ENCODE measurements at places on chromosomes 1 and 21.

DNA sequence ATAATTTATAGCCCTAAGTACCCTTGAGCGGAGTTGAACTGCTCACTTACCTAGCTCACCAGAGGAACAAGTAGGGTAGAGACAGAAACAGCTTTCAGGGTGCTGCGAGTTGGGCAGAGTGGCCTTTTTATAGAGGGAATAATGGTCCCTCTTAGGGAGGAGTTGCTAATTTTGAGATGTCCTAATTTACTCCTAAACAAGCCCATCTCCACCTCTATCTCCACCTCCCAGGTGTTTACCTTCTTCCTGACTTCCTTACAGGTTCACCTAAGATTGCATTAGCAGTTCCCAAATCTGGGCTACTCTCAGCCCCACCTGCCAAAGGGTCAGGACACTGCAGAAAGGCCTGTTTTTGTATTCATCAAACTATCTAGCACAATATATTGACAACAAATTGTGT is at the start of gene HRNR:
Gene HRNR (minus strand): TSS at position 101 of the 400 bp plus-strand sequence. CDS start 940 bp downstream, outside the sequence.
- no peak for DNase-seq

DNA sequence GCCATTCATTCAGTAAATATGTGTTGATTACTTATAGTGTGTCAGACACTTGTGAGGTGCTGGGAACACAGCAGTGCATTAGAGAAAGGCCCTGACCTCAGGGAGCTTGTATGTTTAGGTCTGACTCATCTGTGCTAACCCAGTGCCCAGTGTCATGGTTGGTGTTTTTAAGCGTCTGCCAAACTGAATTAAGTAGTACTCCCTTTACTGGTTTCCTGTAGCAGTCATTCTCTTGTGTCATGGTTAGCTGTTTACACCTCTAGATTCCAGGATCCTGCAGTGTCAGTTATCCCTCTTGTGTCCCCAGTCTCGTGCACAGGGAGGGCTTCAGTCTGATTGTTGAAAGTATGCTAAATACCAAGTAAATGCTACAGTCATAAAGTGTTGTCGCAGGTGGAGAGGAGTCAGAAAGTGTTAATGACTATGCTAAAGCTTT is 14.2 kb downstream of the UCK2 start:
- no peak for DNase-seq

DNA sequence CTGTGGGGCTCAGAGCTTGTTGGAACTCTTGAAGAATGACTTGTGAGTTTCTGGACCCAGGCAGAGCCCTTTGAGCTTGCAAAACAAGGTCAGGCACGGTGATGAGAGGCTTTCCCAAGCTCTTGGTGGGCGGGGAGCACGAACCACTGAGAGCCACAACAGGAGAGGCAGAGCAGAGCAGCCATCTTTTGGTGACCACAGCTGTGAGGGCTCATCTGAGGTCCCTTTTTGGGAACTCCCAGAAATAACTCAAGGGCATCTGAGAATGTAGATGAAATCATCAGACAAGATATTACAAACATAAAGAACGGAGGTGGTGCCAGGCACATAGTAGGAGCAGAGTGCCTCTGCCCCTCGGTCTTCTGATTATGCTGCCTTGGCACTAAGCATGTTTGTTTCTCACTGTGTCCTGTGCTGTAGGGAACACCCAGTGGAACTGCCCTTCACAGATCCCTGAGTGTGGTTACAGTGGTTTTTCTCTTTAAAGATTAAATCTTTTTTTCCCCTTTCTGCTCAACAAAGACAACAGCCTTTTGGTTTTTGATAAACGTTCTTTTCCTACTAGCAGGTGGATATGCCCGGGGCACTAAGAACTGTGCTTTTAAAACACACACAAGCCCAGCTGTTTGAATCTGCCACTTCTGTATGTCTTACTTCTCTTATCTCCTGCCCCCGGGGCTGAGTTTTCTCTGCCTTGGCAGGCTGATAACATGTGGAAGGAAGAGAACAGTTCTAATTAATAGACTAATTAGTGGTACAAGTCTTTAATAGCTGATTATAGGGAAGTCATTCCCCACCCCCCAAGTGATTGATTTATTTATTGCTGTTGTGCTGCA is 37.7 kb downstream of the CD34 start:
- no peak for DNase-seq

- no peak for DNase-seq
Observed at GRCh38 chr21:17536381-17536780, 23.5 kb downstream of the CXADR start.

DNA sequence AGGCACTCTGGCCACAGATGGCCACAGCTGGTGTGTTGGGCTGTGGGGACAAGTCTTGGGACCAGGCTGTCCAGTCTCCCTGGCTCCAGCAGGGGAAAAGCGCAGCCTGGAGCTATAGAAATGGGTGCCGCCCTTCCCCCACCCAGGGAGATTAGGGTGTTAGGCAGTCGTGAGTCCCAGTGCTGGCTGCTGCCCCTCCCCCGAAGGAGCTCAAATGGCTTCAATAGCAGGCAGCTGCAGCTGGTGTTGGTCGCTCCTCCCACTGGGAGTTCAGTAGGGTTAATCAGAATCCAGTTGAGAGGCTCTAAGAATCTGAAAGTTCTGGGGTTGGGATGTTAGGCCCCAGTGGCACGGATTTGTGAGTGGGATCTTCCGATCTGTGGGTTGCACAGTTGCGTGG is 595.6 kb upstream of the PKN2 start:
- peak; percentile 2 for DNase-seq

DNA sequence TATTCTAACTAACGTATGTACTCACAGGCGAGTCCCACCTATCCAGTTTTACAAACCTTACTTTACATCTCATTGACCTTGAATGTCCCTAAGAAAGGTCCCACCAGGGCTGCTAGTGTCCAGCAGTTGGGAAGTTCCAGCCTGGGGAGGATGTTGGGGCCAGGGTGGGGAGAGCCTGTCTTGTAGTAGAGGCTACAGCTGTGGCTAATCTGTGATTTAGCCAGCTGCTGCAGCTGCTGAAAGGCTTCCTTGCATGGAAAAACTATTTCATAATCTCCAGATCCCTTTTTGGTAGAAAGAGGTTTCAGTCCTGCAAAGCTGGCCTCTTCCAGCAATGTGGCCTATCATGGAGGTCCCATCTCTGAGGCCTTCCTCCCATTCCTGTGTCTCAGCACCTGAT is 23.1 kb downstream of the TNN start:
- no peak for DNase-seq

GRCh38 chr1:199857108-199857507 is 170.4 kb upstream of the NR5A2 start:
- no peak for DNase-seq

DNA sequence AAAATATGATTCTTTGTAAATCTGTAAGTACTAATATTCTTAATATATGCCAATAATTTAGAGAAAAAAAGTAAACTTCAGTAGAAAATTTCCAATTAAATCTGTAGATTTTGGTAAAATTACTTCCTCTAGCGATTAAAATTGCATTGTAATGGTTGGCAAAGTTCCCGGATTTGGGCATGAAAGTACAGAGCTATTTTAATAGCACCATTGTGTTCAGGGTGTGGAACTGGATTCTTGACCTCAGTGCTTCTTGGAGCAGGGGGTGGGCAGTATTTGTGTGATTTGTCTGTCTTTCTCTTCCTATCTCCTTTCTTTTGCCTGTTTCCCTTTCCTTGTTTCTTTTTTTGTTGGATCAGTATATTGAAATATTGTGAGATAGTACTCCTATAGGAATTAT is 72.1 kb downstream of the DNM3 start:
- DNase-seq, result no peak

GRCh38 chr21:26719750-26720149 is 125.5 kb downstream of the ADAMTS1 start:
- DNase-seq, result no peak

DNA sequence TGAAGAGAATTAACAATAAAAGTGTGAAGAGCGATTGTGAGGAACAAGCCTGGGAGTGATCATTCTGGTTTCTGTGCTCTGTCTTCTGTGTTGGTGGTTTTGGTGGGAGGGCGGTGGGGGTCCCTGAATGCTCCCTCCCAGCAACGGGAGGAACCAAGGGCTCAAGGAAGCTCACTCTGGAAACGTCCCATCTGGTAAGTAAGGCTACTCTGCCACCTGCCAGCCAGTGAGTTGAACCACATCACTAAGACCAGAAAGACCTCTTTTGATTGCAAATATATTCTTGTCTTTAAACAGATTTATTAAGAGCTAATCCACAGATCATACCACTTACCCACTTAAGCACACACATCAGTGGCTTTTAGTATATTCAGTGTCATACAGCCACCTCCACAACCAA is 125.0 kb downstream of the PRDM2 start:
- no peak for DNase-seq

GRCh38 chr21:45470773-45471524 is 66.0 kb downstream of the COL18A1 start:
- DNase-seq, result no peak

GRCh38 chr1:88219521-88219920 is 464.6 kb upstream of the PKN2 start:
- no peak for DNase-seq

- no peak for DNase-seq
Observed at GRCh38 chr1:54227891-54228310, 27.9 kb downstream of the MRPL37 start.

- no peak for DNase-seq
Observed at GRCh38 chr1:20705203-20705755, 12.5 kb downstream of the KIF17 start.

GRCh38 chr1:180041582-180041981 is 87.0 kb downstream of the CEP350 start:
- DNase-seq, result no peak

DNA sequence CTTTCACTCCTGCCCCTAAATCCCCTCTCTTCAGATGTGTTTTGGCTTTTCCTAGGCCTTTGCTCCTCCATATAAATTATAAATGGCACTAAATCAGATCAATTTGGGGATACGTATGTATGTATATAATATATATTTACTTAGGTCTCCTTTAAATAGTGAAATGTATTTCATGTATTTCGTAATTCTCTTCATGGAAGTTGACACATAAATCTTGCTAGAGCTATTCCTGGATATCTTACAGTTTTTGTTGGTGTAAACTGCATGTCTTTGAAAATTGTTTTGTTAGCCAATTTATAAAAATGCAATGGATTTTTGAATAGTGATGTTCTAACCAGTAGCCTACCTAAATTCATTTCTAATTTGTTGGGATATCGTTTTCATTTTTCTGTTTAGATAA is 9.0 kb downstream of the RPF1 start:
- no peak for DNase-seq

DNA sequence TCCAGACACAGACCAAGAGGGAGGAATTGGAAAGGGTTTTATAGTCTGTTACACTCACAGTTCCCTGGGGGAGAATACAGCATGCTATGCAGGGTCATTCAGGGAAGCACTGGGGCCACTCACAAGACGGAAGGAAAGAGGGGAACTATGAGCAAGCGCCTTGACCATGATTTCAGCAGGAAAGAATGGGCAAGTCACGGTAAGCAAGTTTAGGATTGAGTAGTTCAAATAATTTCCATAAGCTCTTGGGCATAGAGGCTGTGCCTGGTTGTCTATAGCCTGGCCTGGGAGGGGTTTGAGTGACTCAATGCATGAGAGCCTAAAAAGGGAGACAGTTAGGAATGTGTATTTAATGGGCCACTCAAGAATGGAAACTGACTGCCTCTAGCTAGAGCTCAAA is 176.7 kb downstream of the TTLL7 start:
- DNase-seq, result no peak

DNA sequence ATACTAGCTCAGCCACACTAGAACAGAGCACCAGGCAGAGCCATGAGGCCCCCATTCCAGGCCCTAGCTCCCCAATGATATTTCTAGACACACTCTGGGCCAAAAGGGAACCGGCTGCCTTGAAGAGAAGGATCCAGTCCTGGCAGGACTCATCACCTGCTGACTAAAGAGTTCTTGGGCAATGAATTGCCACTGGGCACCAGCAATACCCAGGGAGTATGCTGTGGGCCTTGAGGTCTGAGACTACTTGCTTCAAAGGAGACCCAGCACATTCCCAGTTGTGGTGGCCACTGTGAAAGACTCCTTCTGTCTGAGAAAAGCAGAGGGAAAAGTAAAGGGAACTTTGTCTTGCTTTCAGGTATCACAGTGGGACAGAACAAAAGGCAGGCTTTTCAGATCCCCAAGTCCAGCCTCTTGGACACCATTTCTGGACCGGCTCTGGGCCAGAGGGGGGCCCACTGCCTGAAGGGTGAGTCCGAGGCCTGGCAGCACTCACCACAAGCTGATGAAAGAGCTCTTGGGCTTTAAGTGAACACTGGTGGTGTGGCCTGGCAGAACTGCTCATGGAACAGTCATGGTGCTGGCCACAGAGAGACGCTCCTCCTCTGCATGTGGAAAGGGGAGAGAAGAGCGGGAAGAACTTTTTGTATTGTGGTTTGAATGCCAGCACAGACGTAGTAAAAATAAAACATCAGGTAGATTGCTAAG is 72.5 kb downstream of the CDC42BPA start:
- DNase-seq, result no peak
